ENCODE measurements at places on chromosomes 2 and 18.

DNA sequence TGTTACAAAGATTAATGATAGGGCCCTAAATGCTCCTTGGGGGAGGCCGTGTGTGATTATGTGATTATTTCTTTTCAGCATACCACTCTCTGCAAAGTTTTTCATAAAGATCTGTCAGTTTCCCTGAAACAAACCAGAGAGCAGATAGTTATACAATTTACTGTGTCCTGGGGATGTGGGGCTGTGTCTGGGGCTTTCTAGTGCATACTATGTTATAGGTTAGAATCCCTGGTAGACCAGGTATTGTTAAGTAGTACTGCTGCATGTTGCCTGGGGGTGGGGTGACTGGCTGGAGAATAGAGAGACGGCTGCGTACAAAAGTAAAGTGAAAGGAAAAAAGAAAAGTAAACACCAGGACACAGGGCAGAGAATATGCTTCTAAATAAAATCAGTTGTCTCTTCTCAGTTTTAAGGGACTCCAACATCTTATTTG lies 3.3 kb upstream of the CCBE1 start:
- DNase-seq, result no peak

- DNase-seq, result no peak
Measured at GRCh38 chr2:4272261-4272858, 569.0 kb downstream of the DCDC2C start.

DNA sequence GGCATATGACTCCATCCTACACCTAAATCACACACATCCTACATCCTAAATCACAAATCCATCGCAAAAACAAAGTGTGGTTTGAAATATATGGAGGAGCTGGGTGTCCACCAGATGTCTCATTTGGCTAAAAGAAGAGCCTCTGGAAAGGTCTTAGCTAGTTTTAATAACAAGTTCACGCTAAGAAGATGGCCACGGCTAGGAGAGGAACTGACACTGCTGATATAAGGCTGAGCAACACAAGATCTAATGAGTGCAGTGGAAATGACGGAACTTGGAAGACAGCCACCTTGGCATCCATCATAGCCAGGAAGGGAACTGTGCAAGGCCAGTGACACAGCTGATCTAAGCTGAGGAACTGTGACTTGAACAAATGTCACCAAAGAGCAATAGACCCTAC lies 60.0 kb upstream of the AGAP1 start:
- DNase-seq, result no peak

DNA sequence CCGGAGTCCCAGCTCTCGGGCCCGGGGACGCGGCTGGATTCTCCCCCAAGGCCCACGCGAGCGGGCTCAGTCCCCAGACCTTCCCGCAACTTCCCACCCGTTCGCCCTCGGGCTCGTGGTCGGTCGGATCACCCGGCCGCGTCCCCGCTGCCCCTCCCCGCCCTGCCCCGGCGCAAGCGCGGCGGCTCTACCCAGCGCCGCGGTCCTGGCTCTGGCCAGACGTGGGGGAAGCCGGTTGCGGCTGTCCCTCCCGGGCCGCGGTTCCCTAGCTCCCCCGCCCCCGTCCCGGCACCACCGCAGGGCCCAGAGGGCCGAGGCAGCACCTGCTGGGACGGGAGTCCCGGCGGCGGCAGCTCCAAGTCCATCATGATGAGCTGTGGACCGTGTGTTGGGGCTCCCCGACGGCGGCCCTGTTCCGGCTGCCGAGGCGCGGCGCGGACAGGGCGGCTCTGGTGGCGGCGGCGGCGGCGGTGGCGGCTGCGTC lies 276 bp downstream of the NFE2L2 start:
- no peak for DNase-seq

DNA sequence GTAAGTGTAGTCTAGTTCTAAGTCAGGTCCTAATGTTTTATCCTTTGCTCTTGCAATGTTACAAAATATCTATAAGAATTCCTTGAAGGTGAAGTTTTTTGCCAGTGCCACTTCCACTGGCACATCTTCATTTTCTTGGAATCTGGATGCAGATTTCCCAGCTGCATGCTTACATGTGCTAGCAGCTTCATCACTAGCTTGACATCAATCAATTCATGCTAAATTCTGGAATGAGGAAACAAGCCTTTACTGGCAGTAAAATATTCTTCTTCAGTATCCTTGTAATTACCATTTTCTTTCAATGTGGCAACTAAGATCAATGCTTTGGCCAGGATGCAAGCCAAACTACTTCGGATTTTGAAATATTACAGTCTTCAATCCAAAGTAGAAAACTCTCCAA lies 200.6 kb upstream of the SIX2 start:
- DNase-seq, result no peak

GRCh38 chr18:28439870-28440269 lies 262.9 kb upstream of the CDH2 start:
- DNase-seq, result no peak

GRCh38 chr2:7593360-7593759 lies 676.1 kb downstream of the RNF144A start:
- DNase-seq, result no peak

DNA sequence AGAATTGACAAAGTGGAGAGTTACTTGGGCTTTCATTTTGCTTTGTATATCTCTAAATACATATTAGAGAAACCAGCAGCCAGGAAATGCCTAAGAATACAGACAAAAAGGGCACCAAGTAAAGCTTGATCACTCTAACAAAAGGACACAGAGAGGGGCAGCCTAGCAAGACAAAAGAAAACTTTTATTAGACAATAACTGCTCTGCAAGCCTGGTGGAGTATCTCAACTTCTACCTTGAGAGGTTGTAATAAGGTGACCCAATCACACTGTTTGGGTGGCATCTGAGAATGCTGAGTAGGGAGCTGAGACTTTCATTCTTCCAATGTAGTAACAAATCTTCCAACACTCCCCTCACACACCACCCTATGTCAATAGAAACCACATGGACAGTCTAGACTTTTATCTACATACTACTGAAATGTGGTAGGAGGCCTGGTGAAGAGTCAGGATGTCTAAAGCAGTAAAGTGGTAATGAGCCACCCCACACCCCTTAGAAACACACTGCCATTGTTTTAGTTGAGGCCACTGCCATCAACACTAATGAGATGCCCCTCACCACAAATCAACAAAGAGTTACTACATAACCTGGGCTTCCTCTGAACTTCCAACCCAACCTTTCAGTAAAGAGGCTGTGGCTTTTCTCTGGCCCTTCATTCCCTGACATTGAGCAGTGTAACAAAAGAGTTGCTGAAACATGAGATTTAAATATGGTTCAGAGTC lies 726.7 kb upstream of the POU3F3 start:
- DNase-seq, result no peak

DNA sequence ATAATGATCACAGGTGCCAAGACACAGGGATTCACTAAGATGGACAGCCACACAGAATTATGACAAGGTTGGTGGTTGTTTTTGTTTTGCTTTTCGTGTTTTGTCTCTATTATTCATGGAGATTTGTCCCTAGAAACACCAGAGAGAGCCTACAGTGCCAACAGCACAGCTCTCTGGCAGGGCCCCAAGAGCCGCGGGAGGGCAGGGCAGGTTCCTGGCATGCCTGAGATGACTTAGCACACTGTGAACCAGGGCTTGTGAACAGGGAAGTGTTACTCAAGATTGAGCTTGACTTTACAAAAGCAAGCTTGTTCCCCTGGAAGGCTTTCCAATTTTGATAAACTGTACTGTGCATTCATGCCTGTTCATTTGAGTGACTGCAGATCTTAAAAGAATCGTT lies 437.4 kb upstream of the SALL3 start:
- DNase-seq, result no peak

- no peak for DNase-seq
Measured at GRCh38 chr2:65416321-65416720, 16.1 kb downstream of the SPRED2 start.

GRCh38 chr18:1848716-1849115 lies 722.6 kb downstream of the METTL4 start:
- DNase-seq, result no peak

DNA sequence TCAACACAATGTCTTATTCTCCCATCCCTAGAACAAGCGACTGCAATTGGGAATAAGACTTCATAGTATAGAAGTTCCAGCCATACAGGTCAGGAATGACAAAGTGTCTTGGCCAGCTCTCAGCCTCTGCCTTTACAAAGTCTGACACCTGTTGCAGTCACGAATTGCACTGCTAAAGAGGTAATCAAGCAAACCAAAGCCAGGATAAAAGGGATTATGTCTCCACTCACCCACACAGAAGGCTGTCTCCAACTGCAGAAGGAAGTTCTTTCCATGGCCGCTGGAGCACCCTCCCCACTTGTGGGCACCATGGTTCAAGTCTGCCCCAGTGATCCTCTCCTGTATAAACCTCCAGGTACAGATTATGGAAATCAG lies 114.8 kb upstream of the PKDCC start:
- DNase-seq, result no peak

DNA sequence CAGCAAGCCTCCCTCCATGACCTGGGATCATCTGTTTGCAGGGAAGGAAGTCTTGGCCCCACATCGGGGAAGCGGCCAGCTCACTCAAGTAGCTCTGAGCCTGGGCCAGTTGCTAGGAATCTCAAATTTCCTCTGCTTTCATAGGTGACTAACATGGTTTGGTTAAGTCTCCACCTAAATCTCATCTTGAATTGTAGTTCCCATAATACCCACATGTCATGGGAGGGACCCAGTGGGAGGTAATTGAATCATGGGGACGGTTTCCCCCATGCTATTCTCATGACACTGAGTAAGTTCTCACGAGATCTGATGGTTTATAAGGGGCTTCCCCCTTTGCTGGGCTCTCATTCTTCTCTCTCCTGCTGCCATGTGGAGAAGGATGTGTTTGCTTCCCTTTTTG lies 75.2 kb downstream of the LBH start:
- no peak for DNase-seq

DNA sequence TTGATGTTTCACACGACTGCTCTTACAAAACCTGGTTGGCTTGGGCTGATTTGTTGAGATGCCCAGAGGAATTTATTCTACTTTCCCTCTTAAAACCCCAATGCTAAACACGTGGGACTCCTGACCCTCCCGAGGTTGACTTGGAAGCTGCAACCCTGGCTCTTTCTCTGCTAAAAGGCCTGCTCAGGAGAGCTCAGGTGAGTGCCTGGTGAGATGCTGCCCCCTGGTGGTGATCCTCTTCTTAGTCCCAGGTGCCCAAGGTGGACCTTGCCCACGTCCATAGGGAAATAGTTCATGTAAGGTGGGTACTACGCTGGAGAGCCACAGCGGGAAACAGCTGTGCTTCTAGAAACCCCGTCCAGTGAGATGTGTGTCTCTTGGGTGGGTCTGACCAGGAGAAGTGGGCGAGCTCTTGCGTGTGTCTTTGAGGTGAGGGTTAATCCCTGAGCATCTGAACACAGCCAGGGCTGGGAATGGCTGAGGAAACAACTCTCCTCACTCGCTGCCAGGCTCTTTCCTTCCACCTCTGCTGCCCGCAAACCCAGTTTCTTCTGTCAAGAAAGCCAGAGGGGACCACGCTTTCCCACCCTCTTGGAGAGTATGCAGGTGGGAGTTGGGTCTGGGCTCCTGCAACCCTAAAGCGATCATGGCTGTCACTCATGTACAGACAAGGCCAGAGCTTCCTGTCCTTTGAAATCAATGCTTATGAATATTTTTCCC lies 25.5 kb upstream of the PXDN start:
- DNase-seq, result no peak

DNA sequence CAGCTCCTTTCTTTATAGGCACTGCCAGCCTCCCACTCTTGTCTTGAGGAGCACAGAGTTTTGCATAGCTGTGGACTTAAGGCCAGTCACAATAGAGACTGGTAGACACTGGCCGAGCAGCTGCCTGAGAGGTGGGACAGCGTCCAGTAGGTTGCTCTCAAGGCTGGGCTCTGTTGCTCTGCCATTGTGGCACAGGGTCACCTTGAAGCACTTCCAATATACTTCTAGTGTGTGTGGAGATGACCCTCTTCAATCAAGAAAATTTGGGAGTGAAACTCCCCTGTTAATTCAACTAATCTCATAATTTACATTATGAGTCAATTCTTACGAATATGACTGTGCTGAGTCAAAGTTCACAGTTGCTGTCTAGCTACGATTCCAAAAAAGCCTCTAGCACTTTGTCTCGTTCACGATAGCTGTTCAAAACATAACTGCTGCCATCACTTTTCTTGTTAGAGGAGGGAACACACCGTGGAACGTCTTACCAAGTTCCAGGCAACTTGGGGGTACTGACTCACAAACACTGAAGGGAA lies 636.2 kb downstream of the EPHA4 start:
- DNase-seq, result no peak

GRCh38 chr18:76388891-76389423 lies 106.1 kb downstream of the ZNF516 start:
- no peak for DNase-seq

DNA sequence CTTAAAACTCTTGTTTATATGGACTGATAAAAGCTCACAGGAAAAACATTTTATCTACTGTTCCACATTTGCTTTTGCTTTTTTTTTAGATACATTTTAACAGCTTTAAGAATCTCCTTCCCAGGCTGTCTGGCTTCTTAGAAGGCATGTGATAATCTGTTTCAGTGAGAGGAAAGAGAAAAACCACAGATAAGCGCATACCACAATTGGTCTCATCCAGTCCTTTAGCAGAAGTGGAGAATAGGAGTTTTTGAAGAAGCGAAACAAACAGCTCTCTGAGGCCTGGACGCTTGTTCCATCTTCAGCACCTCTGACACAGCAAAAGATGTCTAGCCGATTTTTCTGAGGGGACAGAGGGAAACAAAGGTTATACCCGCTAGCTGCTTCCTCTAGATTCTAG lies 37.6 kb downstream of the RMC1 start:
- DNase-seq, result no peak

- DNase-seq, result no peak
Measured at GRCh38 chr2:8704906-8705305, 23.1 kb downstream of the ID2 start.

- no peak for DNase-seq
Measured at GRCh38 chr2:26223018-26223417, 21.4 kb downstream of the HADHA start.

GRCh38 chr2:209121691-209122090 lies 302.2 kb upstream of the MAP2 start:
- DNase-seq, result no peak

- no peak for DNase-seq
Measured at GRCh38 chr2:59015027-59015426, 773.9 kb upstream of the FANCL start.
